ENCODE measurements at places on chromosomes 11 and 22.

DNA sequence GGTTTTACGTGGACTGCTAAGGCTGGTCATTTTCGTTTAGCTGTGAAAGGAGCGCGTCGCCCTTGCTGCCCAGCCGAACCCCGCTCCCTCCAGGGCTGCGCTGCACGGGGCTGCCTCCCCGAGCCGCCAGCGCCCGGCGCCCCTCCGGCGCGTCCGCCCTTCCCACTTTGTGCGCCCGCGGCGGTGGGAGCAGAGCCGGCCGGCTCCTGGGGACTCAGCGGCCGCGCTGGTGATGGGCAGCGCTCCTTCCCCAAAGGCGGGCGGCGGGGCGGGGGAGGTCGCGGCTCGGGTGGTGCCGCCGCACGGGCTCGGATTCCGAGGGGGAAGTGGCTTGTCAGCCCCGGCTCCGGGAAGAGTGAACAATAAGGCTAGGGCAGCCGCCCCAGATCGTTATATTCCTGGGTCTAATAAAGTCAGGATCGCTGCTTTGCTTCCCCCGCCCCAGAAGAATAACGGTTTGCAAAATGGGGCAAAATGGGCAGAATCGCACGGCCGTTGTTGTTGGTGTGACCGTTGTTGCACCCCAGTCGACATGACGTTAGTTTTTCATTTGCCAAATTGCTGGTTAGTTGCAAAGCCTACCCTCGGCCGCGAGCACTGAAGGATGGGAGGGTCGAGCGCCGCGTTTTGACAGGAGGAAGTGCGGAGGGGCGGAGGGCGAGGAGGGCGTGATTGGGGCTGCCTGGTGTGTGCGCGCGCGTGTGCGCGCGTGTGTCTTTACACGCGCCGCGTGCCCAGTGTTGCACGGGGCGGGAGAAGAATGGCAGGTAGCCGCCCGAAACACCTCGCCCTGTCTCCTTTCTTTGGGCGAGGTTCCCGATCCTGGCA is 745 bp downstream of the NCAM1 start:
- no peak for DNase-seq

- DNase-seq, result no peak
Observed at GRCh38 chr22:50085211-50085972, at the start of gene MLC1. Gene MLC1, minus strand, starts transcription at chr22:50085426. Its CDS starts 524 bp downstream, at chr22:50084902.

- no peak for DNase-seq
Observed at GRCh38 chr22:46443850-46444389, 93.5 kb downstream of the CELSR1 start.

- no peak for DNase-seq
Observed at GRCh38 chr11:32033067-32033466, 57.8 kb upstream of the RCN1 start.

DNA sequence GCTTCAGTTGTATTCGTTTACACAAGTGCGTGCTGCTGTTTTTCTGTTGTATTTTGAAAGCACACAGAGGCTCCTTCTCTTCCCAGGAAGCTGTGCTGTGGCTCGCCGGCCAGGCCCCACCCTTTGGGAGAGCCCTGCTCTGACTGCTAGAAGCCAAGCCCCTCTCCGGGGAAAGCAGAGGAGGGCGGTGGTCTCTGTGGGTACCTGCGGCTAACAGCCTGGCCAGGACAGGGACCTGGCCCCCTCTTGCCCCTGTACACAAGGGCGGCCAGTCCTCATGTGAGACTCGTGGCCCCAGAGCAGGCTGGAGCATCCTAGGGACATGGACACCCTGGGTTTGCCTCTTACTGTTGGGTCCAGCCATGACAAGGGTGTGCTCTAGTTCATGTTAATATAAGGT is 14.8 kb downstream of the MOB2 start:
- DNase-seq, result no peak

DNA sequence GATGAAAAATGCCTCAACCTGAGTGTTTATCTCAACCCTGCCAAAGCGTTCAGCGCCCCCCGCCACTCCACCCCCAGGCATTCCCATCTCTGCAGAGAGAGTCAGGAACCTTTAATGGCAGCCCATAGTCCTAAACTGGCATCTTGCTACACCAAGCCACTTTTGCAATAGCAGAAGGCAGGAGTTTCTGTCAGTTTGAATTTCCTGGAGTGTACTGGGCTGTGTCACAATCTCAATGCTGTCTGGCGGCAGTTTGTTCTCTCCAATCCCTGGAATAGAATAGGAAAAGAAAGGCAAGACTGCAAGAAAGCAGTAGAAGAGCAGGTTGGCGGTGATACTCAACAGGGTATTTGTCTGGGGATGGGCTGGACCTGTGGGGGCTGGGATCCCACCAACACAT is 32.9 kb upstream of the FLI1 start:
- DNase-seq, result no peak

GRCh38 chr11:46475051-46475925 is 83.7 kb upstream of the CHRM4 start:
- no peak for DNase-seq

DNA sequence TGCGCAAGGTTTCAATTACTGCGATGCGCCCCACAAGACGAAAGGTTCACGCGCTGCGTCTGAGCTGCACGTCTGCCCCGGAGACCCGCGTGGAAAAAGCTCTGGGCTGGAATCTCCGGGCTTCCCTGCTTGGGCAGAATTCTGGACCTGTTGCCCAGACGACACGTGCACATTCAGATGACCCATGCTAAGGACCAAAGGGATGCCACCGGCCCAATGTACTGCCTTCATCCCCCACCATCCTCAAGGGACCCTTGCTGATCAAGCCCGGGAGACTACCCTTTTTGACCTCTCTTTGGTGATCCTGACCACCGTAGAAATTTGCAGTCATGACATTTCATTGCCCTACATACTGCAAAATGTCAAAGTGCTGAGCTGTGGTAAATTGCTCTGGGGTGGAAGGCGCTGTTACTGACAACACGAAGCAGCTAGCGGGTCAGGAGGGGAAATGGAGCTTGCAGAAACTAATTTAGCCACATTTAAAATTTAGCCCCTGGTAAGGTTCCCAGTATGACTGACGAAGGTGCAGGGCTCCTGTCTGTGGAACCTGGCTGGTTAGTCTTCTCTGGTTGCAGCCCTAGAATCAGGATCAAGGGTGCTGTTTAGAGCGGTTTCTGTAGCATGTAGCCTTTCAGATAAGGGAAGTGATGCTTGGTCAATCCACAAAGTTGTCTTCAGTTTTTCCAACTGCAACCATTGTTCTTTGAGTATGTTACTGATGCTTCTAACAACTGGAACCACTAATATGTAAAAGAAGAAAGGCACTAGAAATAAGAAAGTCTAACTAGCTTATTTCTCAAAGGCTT is 81.9 kb downstream of the PRR5L start:
- no peak for DNase-seq

DNA sequence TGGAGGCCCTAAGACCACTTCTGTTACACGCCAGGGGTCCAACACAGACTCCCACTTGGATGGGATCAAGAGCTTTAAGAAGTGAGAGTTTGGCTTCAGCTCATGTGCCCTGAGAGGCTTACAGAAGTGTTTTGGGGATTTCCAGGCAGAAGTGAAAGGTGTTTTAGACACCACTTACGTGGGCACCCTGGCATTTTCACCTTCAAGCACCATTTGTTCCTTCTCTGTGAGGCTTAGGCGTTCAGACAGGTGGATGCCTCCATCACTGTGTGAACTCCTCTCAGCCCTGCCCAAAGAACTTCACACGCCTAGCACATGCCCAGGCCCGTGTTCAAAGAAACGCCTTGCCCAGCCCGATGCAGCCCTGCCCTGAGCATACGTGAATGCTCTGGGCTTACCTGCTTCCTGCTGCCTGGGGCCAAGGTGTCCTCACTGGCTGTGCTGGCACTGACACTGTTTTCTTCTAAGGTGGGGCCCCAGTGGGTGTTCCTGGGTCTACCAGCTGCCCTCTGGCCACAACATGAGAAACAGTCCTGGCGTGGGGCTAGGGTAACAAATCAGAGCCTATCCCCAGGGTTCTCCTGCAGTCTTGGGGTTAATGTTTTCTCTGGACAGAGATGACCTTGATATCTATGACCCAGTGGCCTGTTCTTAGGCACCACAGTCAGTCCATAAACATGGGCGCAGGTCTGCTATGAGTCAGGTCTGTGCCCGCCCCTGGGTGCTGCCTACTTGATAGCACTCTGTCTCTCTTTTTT is 34.0 kb downstream of the AMPD3 start:
- no peak for DNase-seq

GRCh38 chr22:40138866-40139265 is 38.9 kb upstream of the TNRC6B start:
- DNase-seq, result no peak

- no peak for DNase-seq
Observed at GRCh38 chr11:13468750-13469149, 5.7 kb upstream of the BTBD10 start.

DNA sequence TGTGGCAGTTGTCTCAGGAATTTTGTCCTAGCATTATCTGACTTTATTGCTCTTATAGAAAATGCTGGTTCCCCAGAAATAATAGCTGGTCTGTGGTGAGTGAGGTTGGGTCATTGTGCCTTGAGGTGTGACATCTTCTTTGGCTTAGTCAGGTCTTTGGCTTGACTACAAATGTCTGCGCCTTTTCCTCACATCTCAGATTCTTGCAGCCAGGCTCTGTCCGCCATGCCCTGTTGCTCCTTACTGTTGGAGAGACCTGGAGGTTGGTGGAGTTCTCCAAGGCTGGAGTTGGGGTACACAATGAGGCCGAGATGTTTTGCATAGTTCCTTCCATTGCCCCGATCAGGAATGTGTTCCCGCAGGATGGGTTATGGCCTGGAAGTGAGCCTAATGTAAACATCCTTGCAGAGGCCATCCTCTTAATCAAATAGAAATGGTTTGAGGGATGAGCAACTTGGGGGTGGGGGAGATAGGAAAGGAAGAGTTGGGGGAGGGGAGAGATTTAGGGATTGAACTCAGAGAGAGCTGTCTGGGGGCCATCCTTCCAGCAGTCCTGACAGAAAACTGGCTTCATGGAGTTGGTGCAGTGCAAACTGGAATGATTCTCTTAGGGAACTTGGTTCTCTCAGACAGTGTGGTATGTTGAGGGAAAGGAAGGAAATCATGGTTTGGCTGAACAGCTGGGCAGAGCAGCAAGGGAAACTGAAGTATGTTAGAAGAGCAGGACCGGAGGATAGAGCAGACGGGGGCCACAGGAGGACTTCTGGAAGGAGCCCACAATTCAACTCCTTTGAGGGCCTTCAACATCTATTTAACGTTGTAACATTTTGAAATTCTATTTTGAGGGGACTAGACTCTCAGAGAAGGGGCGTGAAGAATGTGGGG is 49.9 kb downstream of the ZBTB16 start:
- no peak for DNase-seq

- DNase-seq, result peak; percentile 69
Observed at GRCh38 chr11:44556735-44557409, 8.6 kb upstream of the CD82 start.

DNA sequence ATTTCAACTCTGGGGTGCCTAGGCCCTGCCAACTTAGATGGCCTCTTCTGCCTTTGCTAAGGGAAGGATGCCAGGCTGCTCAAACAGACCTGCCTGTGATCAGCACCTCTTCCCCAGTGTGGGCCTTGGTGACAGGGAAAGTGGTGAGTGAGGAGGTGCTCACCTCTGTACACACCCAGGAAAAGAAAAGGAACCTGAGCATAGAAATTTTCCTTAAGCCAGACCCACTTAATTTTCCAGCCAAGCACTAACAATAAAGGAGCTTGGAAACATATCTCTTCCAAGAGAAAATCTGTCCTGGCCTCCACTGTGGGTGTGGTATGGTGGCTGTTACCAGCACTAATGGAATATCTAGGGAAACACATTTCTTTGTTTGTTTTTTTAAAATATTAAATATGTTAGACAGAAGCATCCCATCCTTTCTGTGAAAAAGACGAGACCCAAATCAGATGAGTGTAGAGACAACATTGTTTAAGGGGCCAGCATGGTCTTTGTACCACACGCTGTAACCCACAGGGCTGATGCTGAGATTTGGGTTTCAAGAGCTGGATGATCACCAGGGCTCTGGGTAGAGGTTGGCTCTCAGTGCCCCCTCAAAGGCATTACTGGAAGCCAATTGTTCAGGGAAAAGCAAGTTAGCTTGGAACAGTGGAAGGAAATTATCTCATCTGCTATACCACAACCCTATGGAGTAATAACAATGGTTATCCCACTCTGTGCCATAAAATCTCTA is 472.2 kb downstream of the INSC start:
- no peak for DNase-seq

- DNase-seq, result no peak
Observed at GRCh38 chr22:39931251-39931650, 28.9 kb upstream of the TMA7B start.

DNA sequence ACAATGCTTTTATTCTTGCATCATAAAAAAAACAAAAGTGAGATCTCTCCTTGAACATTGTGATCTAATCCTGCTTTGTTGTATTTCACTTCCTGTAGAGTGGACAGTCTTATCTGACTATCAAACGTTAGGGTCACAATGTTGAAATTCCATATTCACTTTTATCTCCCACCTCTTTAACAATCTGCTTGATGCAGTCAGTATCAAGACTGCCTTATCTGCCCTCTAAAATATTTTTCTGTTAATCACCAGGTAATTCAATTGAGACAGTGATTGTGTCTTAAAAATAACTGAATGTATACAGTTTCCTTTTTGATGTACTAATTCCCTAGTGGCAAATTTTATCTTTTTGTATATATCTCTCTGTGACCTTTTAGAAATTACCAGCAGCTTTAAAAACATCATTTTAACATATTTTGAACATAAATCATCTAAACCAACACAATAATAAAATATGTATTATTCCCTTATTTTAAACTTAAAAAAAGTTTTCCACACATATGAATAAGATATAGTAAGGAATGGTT is 143.1 kb upstream of the MPPED2 start:
- DNase-seq, result no peak

DNA sequence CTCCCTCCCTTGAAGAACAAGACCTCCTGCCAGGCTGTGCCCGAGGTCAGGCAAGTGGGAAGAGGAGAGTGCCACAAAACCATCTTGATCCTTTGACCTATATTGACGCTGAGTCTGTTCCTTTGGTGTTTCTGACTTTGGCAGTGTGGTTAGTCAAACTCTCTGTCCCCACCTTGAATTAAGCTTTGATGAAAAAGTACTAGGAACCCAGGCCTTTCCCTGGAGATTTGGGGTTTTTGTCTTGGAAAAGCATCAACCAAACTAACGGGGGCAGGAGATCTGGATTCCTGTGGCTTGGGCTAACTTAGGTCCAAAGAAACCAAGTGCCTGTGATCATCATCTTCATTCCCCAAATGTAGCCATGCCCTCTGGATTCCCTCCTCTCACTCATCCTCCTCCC is 40.4 kb downstream of the ARFGAP2 start:
- no peak for DNase-seq

- no peak for DNase-seq
Observed at GRCh38 chr11:17802491-17802890, 67.9 kb downstream of the KCNC1 start.

DNA sequence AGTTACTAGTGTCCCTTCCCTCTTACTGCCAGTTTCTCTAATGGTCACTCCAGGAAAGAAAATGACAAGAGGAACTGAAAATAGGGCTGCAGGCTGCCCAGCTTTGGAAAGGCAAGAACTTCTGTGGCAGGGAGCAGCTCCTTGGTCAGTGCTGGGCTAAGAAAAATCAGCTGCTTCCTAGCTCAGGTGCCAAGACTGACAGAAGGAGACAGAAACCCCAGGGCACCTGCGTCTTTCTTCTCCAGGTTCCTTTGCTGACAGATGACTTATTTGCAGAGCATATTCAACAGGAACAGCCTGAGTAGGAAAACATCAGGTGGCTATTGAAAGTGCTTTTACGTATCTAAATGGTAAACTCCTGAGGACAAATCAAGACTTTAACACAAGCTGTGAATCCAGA is 25.4 kb downstream of the MAML2 start:
- DNase-seq, result no peak

Data from activated CD4-positive, alpha-beta T cell treated with anti-CD3 and anti-CD28 coated beads, Interleukin-2, amount 50 U/mL, for 1 hour (primary cell).